ENCODE measurements at places on chromosomes 2 and 18.

GRCh38 chr18:40904295-40904694, 1050.7 kb upstream of the PIK3C3 start:
- DNase-seq, result no peak

DNA sequence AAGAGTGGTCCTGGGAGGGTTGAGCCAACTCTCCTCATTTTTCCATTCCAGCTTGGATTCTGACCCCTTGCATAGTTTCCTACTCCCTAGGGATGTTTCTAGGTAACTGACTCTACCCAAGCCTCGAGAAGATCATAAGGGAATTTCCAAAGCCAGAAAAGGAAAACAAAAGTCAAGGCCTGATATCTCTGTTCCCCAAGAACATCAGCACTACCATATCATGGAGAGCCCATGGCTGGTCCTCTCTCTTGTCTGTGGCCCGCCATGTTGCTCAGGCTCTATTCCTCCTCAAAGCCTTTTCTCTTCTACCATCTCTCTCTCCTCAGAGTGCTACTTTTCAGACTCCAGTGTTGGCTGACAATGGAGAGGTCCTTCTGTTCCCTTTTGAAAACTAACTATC, 99.6 kb upstream of the KLF7 start:
- no peak for DNase-seq

- DNase-seq, result no peak
Observed at GRCh38 chr18:63774511-63774910, 707 bp upstream of the SERPINB7 start.

DNA sequence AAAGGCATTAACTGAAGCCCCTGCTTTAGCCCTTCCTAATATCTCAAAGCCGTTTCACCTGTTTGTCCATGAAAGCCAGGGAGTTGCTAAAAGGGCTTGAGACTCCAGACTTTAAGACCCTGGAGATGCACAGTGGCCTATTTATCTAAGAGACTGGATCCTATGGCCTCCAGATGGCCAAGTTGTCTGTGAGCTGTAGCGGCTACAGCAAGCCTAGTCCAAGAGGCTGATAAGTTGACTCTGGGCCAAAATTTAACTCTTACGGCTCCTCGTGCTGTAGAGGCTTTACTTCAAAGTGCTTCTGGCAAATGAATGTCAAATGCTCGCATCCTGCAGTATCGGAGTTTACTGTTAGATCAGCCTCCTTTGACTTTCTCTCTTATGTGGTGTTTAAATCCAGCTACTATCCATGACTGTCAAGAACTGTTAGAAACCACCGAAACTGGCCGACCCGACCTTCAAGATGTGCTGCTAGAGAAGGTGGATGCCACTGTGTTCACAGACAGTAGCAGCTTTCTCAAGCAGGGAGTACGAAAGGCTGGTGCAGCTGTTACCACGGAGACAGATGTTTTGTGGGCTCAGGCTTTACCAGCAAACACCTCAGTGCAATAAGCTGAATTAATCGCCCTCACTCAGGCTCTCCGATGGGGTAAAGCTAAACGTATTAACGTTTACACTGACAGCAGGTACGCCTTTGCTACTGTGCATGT, 336.7 kb upstream of the CNTNAP5 start:
- no peak for DNase-seq

DNA sequence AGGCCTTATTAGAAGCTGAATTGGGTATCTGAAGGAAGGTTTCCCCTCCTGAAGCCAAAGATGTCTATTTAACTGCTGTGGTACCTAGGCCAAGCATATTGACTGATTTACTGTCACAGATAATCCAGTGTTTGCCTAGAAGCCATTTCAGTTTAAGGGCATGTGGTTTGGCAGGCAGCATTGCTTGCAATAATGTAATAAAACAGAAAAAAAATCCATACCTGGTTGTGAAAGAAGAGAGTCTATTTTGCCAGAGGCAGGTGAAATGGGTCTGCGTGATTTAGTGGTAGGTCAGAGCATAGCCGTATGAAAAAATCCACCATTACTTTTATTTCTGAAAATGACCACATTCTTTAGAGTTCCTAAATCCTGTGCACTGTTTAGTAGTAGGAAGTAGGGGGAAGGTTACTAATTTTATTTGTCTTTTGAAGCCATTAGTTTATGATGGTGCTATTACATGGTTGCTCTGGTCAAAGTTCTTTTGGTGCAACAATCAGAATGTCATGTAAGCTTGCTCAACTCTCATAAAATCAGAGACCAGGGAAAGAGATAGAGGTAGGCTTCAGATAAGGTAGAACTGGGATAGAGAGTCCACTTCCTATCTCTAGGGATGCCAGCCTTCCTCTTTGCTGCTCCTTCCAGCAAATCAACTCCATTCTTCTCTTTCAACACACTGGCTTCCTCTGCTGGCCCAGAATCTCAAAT, 343.4 kb downstream of the GPD2 start:
- no peak for DNase-seq

DNA sequence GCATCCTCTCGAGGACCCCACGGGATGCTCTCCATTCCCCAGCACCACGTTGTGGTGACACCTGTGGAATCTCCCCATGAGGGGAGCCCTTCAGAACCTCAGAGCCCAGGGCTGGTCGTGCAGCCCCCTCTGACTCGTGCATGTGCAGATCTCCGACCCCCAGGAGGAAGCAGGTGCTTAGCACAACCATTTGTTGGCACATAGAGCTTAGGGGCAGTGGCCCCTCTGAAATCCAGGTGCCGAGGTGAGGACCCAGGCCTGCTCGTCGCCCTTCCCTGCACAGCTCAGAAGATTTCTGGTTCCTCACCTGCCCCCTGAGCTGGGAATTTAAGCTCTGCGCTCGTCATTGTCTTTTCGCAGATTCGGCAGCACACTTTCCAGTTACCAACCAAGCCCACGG, 1.3 kb upstream of the OTOS start:
- no peak for DNase-seq

DNA sequence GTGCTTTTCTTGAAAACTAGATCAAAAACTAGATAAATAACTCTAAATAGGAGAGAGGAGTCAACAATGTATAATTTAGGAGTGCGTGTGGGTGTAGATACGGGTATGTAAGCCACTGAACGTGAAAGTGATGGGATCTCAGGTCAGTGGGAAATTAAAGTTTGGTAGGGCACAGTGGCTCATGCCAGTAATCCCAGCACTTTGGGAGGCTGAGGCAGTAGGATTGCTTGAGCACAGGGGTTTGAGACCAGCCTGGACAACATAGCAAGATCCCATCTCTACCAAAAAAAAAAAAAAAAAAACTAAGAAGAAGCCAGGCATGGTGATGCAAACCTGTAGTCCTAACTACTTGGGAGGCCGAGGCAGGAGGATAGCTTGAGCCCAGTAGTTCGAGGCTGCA, 247.1 kb downstream of the ANAPC1 start:
- no peak for DNase-seq

GRCh38 chr18:80023173-80023572, 11.1 kb upstream of the RBFA start:
- DNase-seq, result no peak

DNA sequence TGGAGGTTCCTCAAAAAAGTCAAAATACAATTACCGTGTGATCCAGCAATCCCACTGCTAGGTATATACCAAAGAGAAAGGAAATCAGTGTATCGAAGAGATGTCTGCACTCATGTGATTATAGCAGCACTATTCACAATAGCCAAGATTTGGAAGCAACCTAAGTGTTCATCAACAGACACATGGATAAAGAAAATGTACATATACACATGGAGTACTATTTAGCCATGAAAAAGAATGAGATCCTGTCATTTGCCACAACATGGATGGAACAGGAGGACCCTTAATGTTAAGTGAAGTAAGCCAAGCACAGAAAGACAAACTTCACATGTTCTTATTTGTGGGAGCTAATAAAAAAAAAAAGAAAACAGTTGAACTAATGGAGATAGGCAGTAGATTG, 78.7 kb downstream of the DGKD start:
- DNase-seq, result no peak

GRCh38 chr2:138306626-138307025, 194.9 kb upstream of the SPOPL start:
- no peak for DNase-seq

DNA sequence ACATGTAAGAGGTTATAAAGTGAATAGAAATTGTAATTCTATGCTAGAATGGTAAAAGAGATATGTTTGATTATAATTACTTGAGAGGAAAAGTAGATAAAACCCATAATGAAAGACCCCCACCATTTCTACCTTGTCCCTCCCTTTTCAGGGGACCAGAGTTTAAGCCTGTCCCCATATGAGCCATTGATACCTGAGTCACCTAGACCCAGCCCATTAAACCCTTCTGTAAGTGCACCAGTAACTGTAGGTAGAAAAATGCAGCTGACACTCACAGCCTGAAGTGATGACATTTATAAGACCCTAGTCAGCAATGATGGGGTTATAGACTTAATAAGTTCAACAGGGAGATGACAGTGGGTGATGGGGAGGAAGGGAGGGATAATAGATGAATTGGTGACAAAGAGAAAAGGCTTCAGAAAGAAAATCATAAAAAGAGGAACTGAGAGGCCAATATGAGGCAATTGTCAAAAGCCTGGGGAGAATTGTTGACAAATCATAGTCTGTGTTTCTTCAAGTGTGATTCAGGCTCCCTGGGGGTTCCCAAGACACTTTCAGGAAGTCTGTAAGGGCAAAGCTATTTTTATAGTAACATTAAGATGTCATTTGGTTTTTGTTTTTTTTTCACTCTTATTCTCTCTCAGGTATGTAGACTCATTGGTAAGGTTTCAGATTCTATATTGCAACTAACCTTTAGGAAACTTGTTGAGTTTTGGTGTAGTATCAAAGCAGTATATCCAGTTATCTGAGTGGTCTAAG, 544.2 kb downstream of the SATB2 start:
- DNase-seq, result no peak

DNA sequence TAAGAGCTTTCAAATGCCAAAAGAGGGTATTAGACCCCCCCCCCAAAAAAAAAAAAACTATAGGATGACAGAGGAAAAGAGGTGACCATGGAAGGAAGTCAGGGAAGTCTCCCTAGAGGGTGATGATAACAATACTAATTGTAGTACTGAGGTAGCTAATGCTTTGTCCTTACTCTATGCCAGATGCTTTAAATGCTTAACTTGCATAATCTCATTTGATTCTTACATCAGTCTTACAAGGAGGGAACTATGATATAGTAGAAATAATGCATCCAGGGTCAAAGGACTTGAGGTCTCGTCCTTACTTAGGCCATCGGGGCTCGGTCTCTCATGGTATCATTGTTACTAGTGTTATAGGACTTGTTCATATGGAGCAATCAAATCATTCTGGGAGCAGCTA, 9.1 kb downstream of the IDH1 start:
- no peak for DNase-seq

GRCh38 chr18:4260107-4260506, 195.0 kb downstream of the DLGAP1 start:
- DNase-seq, result no peak

DNA sequence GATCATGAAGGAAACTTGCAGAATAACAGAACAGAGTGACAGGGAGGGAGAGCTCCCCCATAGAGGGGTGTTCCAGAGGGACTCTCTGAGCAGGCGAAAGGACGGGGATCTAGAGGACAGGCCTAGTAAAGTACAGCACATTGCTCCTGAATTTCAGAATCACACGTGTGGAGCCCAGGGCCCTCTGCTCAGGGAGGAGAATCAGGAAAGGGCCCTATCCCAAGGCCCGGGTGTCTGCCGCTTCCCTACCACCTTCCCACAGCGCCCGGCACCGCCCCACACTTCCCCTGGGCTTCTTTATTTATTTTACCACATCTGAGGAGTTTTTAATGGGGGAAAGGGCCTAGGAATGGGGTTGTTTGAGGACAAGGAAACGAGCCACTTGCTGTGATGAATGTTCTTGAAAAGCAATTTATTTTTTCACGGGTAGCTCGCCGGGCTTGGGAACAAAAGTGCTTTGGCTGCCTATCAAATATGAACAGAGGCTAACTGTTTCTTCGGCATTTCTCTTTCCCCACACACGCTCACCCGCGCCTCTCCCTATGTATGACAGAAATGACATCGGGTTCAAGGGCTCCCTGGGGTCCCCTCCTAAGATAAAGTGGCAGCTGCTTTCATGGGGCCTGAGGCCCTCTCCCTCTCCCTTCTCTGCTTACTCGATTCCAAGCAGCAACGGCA, 79.3 kb upstream of the GLI2 start:
- no peak for DNase-seq

All from activated CD4-positive, alpha-beta memory T cell treated with anti-CD3 and anti-CD28 coated beads, Interleukin-2, amount 10 ng/mL, durations not matched to agents 7 days and 5 days (primary cell).